ENCODE measurements at places on chromosomes 12 and 14.

DNA sequence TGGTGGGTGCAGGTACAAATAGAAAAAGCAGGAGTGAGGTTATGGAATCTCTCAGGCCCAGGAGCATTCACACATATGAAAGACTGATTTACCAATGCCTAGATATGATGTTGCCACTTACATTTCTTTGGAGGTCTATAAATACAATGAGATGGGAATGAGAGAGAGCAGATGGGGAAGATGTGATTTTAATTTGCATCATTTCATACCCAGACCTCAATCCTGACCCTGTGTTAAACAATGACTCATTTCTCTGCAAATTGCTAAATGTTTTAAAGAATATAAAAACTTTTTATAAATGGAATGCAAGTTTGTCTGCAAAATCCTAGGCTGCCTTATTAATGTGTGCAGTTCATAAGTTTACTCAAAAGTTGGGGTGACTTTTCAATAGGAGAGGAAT is 38.6 kb upstream of the GNG2 start:
- no peak for DNase-seq

- DNase-seq = no peak
Observed at GRCh38 chr12:1234073-1234472, 243.1 kb downstream of the ERC1 start.

DNA sequence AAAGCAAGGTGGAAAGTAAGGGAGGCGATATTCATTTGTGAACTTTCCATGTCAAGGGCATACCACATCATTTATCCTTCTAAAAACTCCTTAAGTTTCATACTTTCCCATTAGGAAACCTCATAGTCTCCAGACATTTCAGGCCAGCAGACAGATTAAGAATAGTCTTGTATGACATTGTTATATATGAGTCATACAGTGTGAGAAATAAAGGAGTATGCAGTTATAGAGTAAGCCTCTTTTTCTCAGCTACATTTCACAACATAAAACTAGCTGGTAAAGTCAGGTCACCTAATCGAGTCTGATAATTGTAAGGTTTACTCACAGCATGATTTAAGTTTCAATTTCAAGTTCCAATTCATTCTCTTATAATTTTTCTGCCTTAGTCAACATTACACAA is 164.3 kb downstream of the GRIP1 start:
- no peak for DNase-seq

- DNase-seq = peak; percentile 31
Observed at GRCh38 chr14:75453817-75454434, 26.1 kb downstream of the JDP2 start.

DNA sequence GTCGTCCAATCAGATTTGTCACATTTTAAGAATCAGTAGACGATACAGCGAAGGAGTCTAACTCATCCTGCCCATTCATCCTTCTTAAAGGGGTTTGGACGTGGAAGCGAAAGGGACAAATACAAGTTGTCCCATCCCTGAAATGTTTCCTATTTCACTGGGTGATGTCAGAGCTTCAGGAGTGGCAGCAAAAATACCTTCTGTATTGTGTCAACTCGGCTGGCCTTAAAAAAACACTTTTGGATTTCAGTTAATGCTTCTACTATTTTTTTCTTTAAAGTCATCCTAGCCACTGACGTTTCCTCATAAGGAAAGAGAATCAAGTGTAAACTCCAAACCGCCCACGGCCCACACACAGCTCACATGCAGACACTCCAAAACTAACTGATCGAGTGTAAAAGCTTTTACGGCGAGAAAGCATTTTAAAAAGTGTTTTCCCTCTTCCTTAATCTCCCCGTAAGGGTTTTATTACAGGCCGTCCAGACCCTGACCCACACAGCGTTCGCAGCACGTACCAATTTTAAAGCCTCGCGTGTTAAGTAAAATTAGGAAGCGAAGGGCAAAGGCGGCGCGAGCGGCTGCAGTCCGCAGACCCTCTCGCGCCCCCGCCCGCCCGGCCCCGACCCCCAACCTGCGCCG is 593 bp downstream of the CFL2 start:
- DNase-seq = peak; percentile 27

DNA sequence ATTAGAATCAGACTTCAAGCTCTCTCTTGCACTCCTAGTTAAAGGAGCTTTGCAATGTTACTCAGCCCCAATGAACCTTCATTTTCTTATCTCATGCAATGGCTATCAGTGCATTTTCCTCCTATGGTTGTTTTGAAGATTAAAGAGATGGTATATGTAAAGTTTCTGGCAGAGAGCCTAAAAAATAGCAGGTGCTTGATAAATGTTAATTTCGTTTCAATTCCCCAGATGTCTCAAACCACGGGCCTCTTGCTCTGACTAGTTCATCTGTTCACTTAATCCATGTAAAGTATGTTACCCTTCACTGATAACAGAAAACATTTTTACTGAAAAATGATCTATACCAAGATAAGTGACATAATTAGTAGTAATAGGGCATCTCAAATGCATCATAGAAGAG is 735.4 kb upstream of the USP15 start:
- DNase-seq = no peak

GRCh38 chr12:121793838-121794533 is 498 bp upstream of the RHOF start:
- peak; percentile 90 for DNase-seq

- no peak for DNase-seq
Observed at GRCh38 chr14:74501135-74501614, 7.6 kb downstream of the ISCA2 start.

- no peak for DNase-seq
Observed at GRCh38 chr14:57657487-57657886, 163.8 kb upstream of the CCDC198 start.

Data from MV-4-11 (cell line).